Activated T-helper 2 cell treated with anti-CD3 and anti-CD28 coated beads, Interferon-gamma antibody, Interleukin-2, Interleukin-4, amounts not matched to agents 10 μg/mL and 5 μg/mL and 100 μg/mL, durations not matched to agents 14 hours and 24 hours and 36 hours (primary cell): ENCODE measurements at places on chromosomes 5 and 9.
A peak's percentile ranks its signal among the peaks of the same experiment; 100 is the strongest.

DNA sequence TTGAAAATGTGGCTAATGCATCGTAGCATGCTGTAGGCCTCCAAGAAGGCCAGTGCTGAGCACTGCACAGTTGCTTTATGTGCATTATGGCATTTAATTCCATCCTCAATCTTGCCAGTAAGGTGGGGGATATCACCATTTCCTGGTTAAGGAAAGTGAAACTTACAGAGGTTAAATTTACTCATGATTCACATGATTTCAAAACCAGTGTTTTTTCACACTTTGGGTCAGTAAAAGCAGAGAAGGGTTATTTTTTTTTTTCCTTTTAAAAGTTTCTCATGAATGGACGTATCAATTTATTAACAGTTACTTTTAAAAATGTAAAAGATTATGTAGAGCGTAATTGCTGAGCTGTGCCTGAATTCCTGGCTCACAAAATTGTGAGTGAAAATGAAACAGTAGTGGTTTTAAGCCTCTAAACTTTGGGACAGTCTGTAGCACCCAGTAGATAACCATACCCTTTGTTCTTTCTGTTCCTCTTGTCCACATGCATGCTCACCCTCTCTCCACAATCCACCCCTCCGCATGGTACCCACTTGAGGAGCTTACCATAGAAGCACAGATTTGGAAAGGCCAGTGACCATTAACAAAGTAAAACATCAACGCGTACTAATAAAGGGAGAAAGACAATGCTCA, 21.2 kb downstream of the MAST4 start:
- H3K4me3 ChIP-seq: no peak overlapping the region
- H3K27me3 ChIP-seq: peaks cover 35% of the 10 kb centered on the region
- H3K36me3 ChIP-seq: no peaks in the 10 kb centered on the region

- H3K27ac ChIP-seq: no peak overlapping the region
- no peak overlapping the region for H3K4me3 ChIP-seq
- H3K4me1 ChIP-seq: no peaks in the 10 kb centered on the region
- H3K27me3 ChIP-seq: no peaks in the 10 kb centered on the region
Observed at GRCh38 chr9:10366171-10366779, 246.5 kb downstream of the PTPRD start.

DNA sequence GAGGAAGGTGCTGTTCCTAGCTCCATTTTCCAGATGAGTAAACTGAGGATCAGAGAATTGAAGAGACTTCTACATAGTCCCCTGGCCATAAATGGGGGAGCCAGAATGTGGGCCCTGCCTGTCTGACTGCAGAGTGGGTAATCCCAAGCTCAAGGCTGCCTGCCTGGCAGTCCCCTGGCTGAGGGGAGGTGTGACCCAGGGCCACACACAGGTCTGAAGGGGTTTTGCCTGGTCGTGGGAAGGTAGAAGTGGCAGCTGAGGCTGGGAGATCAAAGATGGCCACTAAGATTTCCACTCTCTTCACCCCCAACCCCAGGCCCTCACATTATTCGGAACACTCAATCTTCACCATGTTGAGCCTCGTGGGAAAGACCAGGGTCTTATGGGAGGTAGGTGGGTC, 176.3 kb downstream of the MACROH2A1 start:
- H3K27me3 ChIP-seq: peaks cover 16% of the 10 kb centered on the region
- H3K27ac ChIP-seq: no peak overlapping the region
- no peak for DNase-seq
- H3K36me3 ChIP-seq: no peaks in the 10 kb centered on the region

DNA sequence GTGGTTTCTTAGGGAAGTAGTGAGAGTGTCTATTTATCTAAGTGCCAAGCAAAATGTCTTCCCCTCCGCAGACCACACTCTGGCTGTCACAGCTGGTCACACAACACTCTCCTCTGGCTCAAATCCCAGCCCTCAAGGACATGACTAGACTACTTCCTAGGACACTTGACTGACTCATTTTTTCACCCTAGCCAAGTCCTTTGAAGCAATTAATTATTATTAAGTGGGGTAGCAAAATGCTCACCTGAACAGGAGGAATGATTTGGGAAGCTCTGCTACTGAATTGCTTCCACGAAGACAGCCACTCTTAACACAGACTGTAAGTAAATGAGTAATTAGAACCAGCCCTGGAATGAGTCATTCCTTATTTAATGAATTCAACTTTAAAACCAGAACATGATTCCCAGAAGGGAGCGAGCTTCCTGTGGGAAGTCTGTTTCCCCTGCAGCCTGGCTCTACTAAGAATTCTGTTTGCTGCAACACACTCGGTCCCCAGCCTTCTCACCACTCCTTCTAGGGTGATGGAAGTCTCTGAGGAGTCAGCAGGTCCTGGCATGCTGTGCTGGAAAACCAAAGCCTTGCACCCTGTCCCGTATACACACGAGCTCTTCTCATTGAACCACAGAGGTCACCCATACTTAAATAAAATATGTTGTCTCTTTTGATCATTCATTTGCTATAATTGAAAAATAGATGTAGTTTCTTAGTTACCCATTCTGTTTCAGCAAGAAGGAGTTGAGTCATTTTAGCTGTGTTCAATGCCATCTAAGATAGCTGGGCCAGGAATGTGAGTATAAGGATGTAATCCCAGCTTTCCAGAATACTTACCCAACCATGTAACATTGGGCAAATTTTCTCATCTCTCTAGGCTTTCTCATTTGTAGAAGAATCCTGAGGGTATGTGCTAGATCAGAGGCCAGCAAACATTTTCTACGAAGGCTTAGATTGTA, 218.6 kb upstream of the RASEF start:
- no peak overlapping the region for H3K4me3 ChIP-seq
- H3K27ac ChIP-seq: no peak overlapping the region
- H3K36me3 ChIP-seq: no peaks in the 10 kb centered on the region
- no peaks in the 10 kb centered on the region for H3K27me3 ChIP-seq

DNA sequence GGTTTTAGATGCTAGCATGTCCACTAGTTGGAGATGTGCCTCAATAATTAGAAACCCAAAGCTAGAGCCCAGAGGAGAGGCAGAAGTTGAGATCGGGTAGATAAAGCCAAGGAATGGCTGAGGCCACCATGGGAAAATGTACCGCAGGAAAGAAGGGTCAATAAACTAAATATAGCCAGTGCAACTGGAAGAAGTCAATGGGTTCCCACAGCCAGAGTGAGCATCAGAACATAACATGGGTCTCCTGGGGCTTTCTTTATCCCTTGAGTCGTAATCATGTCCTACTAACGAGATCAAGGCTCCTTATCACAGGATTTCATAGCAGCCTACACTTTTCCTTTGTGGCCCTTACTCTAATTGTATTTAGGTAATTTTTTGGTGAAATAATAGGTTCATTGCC, 61.7 kb downstream of the FRMD3 start:
- H3K27me3 ChIP-seq: peaks cover 2% of the 10 kb centered on the region
- no peak overlapping the region for H3K4me3 ChIP-seq
- H3K27ac ChIP-seq: no peak overlapping the region
- no peaks in the 10 kb centered on the region for H3K36me3 ChIP-seq
- DNase-seq: no peak

DNA sequence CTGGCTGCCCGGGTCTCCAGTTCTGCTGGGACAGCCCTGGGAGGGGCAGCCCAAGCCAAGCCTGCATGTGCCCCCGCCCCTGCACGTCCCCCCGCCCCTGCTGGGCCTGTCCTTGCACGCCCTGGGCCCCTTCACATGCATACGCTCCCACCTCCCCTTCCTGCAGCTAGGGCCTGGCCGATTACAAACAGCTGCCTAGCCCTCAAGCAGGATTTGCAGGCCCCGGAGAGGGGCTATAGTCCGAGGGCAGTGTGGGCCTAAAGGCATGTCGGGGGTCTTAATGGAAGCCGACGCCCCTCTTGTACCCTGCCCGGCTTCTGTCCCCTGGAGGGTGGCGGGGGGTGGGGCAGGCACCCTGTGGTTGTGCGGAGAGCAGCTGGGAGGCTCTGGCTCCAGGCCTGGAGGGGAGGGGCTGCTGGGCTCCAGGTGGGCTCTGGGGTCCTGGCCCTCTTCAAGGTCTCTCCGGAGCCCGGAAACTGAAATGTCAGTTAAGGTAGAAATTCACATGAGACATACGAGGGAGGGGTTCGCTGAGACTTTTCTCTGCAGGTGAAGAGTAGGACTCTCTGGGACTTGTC, 16.9 kb downstream of the COL5A1 start:
- no peak overlapping the region for H3K4me3 ChIP-seq
- no peaks in the 10 kb centered on the region for H3K27me3 ChIP-seq
- no peaks in the 10 kb centered on the region for H3K36me3 ChIP-seq
- H3K4me1 ChIP-seq: no peaks in the 10 kb centered on the region
- H3K27ac ChIP-seq: no peak overlapping the region

DNA sequence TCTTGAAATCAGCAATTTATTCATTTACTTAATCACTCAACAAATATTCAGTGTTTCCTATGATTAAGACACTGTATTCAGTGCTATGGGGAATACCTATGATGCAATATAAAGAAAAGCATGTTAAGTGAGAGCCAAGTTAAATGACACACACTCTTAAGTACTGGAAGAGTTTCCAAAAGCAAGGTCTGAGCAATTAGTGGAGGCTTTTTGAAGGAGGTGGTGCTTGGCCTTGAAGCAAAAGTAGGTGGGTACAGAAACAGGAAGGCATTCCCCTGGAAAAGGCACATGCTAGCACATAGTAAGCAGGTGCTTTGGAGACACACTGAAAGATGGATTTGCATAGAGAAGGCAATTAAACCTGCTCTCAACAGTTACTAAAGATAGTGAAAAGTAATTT, 4.0 kb downstream of the TSLP start:
- H3K4me3 ChIP-seq: no peak overlapping the region
- peaks cover 32% of the 10 kb centered on the region for H3K4me1 ChIP-seq
- H3K27ac ChIP-seq: no peak overlapping the region
- no peaks in the 10 kb centered on the region for H3K36me3 ChIP-seq
- peaks cover 58% of the 10 kb centered on the region for H3K27me3 ChIP-seq
- DNase-seq: no peak

DNA sequence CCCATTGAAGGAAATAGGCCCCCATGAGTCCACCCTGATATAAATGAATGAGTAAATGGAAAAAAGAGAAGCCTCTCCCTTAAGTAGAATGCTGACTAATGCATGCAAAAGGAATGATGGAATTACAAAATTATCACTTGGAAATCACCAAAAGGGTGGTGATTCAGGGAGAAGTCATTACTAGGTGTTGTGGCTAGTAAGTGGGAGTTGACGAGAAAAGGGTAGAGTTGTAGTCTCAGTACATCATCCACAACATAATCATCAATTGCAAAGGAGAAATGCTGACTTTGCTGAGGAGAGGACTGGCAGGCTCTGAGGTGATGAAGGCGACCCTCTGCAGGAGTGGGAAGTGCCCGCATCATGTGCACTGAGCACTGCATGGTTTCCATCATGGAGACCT, 201.5 kb upstream of the S1PR3 start:
- H3K27me3 ChIP-seq: peaks cover 3% of the 10 kb centered on the region
- peaks cover 12% of the 10 kb centered on the region for H3K4me1 ChIP-seq

DNA sequence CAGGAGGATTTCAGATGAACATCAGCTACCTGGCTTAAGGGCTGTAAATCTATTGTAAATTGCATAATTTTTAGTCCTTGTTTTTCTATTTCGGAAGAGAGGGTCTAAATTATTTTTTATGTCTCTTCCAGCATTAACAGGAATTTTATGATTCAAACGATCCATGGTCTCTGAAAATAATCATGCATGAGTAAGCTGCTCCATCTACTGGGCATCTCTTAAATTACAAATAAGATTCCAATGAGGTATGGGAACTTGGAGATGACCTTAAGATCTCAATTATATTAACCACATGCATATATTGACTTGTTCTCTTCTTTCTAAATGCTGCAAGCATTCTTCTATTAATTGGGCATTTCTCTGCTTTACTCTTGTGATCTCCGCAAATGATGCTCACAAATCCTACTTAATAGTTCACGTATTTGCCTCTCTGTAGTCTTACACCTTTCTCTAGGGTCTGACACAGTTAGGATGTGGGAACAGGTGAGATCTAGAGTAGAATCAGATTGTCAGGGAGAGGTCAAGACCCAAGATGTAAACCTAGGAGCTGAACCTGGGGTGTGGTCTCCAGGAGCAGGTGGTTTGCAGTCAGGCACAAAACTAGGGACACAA, 86.9 kb downstream of the NUDT12 start:
- no peak overlapping the region for H3K27ac ChIP-seq
- H3K27me3 ChIP-seq: peaks cover 14% of the 10 kb centered on the region
- no peaks in the 10 kb centered on the region for H3K4me1 ChIP-seq
- H3K4me3 ChIP-seq: no peak overlapping the region
- DNase-seq: no peak

GRCh38 chr9:99105152-99106043, 485 bp downstream of the TGFBR1 start:
- peaks cover 28% of the 10 kb centered on the region for H3K36me3 ChIP-seq
- no peaks in the 10 kb centered on the region for H3K27me3 ChIP-seq
- H3K27ac ChIP-seq: peak overlapping the region; percentile 53

- no peak overlapping the region for H3K4me3 ChIP-seq
- H3K36me3 ChIP-seq: peaks cover under 1% of the 10 kb centered on the region
- H3K4me1 ChIP-seq: no peaks in the 10 kb centered on the region
Observed at GRCh38 chr5:137743031-137743640, 7.2 kb upstream of the KLHL3 start.

DNA sequence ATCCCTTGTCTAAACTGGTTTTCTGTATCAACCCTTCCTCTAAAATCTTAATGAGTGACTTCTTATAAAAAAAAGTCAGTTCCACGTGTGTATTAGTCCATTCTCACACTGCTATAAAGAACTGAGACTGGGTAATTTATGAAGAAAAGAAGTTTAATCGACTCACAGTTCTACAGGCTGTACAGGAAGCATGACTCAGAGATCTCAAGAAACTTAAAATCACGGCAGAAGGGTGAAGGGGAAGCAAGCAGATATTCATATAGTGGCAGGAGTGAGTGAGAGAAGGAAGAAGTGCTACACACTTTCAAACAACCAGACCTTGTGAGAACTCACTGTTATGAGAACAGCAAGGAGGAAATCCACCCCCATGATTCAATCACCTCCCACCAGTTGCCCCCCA, 307.8 kb upstream of the ARRDC3 start:
- no peaks in the 10 kb centered on the region for H3K27me3 ChIP-seq
- DNase-seq: no peak
- H3K4me3 ChIP-seq: no peak overlapping the region
- no peaks in the 10 kb centered on the region for H3K4me1 ChIP-seq
- H3K36me3 ChIP-seq: no peaks in the 10 kb centered on the region

DNA sequence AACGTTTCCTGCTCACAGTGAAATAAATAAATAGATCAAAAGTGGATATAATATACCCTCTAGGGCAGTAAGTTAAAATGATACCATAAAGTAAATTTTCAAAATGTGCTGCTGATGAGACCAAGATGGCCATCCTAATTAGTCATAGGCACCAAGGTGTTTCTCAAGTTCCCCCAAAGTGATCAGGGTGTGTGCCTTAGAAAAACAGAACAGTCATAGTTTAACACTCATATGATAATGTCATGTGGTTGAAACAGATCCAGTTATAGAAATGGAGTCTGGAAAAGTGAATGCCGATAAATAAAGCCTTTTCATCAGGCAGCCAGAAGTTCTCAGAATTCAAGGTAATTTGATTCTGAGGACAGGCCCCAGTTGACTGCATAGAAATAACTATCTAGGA, 161.5 kb upstream of the CDKN2B start:
- peaks cover 11% of the 10 kb centered on the region for H3K4me1 ChIP-seq
- H3K36me3 ChIP-seq: no peaks in the 10 kb centered on the region
- H3K27ac ChIP-seq: no peak overlapping the region
- DNase-seq: no peak
- peaks cover 22% of the 10 kb centered on the region for H3K27me3 ChIP-seq
- H3K4me3 ChIP-seq: no peak overlapping the region
